ENCODE measurements at places on chromosomes 7 and 10. TPM values are rescaled to one million over a fixed set of nuclear protein-coding genes. Genes with fewer than 3 reads are reported as not detected.

ADAM8 gene
- 11.0 TPM for total RNA-seq

GBX1 gene
- total RNA-seq, result not detected

PKD1L1 gene
- total RNA-seq, result under 0.01 TPM

TRIM50 gene
- total RNA-seq, result not detected

FZD8 gene
- 20.2 TPM for total RNA-seq

ACSM6 gene
- not detected for total RNA-seq

ASIC3 gene
- under 0.01 TPM for total RNA-seq

HOXA1 gene
- under 0.01 TPM for total RNA-seq

ACTL6B gene
- not detected for total RNA-seq

BHLHA15 gene
- total RNA-seq, result 1.3 TPM

GRM3 gene
- total RNA-seq, result not detected

ADRB1 gene
- total RNA-seq, result not detected

KCNH2 gene
- 4.4 TPM for total RNA-seq

AZGP1 gene
- 0.33 TPM for total RNA-seq

LLCFC1 gene
- total RNA-seq, result not detected

HKDC1 gene
- total RNA-seq, result 10.6 TPM

GATAD1 gene
- 30.1 TPM for total RNA-seq

AFAP1L2 gene
- 0.22 TPM for total RNA-seq

BTBD16 gene
- not detected for total RNA-seq

CPVL gene
- total RNA-seq, result 1.4 TPM

LAMB1 gene
- 292 TPM for total RNA-seq

SOSTDC1 gene
- not detected for total RNA-seq

FXYD4 gene
- not detected for total RNA-seq

DYDC2 gene
- total RNA-seq, result not detected

GDF10 gene
- total RNA-seq, result 0.12 TPM

IRF5 gene
- 0.37 TPM for total RNA-seq

C10orf53 gene
- total RNA-seq, result under 0.01 TPM

GSTO2 gene
- total RNA-seq, result 1.7 TPM

USP6NL gene
- 12.5 TPM for total RNA-seq

All from uterine smooth muscle cell (primary cell).